ENCODE measurements at places on chromosomes 1 and 21. TPM values are rescaled to one million over a fixed set of nuclear protein-coding genes. Genes with fewer than 3 reads are reported as not detected.
A peak's percentile ranks its signal among the peaks of the same experiment; 100 is the strongest.

NBPF10 gene
- total RNA-seq, result 5.1 TPM

CA6 gene
- total RNA-seq, result not detected

LYPD8 gene
- not detected for total RNA-seq

GRCh38 chr1:53999920-54000319 is 18.1 kb downstream of the LDLRAD1 start:
- DNase-seq, result no peak

GRCh38 chr1:240646571-240647240 is 34.8 kb upstream of the GREM2 start:
- no peak for DNase-seq

DNA sequence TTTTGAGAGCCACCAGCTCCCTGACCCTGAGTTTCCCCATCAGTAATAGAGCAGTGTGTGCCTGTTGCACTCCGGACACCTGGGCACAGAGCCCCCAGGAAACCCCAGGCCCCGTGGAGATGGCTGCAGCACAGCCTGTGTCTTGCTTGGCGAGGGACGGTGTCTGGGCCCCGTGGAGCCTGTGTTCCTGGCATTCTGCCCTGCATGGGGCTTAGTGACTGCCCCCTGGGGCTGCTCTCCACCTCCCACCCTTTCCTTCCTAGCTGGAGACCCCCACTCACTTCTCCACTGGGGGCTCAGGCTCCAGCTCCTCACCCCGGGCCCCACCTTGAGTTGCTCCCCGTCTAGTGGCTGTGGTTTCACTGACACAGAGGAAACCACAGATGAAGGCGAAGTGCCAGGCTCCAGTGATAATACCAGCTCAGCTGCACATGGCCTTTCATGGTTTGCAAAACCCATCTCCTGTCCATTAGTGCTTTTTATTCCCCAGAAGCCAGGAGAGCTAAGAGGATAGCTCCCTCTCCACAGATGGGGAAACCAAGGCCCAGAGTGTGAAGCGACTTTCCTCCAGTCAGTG is 39.4 kb downstream of the DMRTB1 start:
- peak; percentile 96 for DNase-seq

- DNase-seq, result no peak
These were observed 6.9 kb downstream of the RPL11 start for GRCh38 chr1:23698466-23698865.

- DNase-seq, result peak; percentile 100
These were observed 300.0 kb upstream of the VAMP3 start for GRCh38 chr1:7470904-7471638.

DNA sequence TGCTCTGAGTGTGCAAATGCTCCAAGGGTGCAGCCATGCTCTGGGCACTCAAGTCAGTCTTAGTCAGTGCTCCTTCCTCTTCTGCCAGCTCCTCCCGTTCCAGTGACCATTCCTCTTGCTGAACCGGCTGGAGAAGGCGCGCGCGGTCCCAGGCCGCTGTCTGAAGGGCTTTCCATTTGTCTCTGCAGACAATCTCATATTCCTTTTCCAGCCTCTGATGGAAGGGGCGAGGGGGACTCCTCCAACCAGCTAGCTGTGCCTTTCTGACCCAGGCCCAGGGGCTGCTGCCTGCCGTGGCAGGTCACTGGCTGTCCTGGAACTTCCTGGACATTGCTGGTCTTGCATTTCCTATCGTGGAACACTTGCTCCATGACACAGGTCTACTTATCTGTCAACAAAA is 67.5 kb downstream of the RIPK4 start:
- DNase-seq, result no peak

DNA sequence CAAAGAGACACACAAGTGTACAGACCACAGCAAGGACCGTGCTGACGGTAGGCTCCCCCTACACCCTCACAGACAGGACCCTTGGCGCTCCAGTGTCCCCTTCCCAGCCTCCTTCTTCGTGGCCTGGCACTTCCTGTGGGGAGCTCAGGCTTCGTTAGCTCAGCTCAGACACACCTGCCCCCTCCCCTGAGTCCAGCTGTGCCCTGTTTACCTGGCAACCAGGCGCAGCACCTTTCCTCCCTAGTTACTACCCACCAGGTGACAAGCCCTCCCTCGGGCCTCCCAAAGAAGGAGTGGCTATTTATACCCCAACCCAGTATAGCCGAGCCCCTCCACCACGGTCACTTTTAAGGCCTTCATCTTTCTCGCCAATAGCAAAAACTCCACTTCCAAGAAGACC is 4.7 kb downstream of the CELF3 start:
- peak; percentile 67 for DNase-seq

GRCh38 chr1:82978461-82979324 is 1020.2 kb downstream of the TTLL7 start:
- DNase-seq, result no peak

DNA sequence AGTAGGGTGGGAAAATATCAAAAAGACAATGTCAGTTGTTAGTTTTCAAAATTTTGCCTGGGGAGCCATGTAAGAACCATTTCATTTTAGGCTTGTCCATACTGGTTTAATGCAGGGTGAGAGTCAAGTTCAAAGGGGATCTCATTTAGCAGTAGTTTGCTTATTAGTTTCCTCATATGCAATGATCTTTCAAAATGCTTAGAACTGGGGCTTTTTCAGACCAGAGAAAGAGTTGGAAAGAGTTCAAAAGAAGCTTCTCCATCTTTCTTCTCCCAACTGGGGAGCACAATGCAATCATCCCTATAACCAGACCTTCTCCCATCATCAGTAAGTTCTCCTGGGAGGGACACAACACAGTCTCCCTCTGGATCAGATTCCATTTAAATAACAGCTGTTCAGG is 16.5 kb upstream of the SLC30A1 start:
- DNase-seq, result no peak

DNA sequence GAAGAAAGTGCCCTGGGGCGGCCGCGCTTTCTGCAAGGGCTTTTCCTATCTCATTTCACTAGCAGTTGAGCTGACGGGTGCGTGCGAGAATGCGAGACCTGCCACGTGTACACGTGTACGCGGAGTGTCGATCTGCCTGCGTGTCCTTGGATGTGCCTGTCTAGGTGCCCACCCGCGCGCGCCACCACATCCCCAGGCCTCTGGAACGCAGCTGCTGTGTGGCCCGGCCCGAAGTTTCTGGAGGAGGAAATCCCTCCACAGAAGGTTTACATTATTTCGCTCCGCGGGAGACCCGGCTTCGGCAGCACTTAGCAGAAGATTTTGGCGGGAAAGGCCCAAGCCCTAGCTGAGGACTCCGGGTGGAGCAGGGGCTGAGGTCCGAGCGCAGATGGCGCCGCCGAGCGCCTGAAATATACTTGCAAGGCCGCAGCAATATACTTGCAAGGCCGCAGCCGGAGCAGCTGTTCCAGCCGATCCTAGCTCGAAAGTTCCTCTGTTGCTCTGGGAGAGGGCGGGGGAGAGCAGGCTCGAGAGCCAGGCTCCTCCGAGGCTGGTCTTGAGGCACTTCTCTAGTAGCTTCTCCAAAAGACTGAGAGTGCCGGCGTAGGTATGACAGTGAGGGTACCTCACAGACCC is 3.9 kb downstream of the TBX15 start:
- no peak for DNase-seq

DNA sequence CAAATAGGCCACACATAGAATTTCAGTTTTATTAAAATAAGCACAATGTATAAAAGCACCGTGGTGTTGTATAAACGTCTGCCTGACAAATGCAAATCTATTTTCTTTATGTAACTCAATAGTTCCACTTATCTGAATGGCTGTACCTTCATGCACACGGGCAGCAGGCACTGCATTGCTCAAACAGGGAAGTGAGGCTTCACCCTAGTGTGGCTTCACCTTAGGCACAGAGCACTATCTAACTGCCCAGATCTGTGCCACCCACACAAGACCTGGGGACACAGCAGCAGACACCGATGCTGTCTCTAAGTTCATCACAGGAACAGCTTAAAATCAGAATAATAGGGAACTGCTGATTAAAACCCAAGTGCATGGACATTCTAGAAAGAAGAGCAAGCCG is 6.0 kb upstream of the KNCN start:
- DNase-seq, result no peak

All from osteoblast (primary cell).